ENCODE measurements at places on chromosomes 16 and 17.

DNA sequence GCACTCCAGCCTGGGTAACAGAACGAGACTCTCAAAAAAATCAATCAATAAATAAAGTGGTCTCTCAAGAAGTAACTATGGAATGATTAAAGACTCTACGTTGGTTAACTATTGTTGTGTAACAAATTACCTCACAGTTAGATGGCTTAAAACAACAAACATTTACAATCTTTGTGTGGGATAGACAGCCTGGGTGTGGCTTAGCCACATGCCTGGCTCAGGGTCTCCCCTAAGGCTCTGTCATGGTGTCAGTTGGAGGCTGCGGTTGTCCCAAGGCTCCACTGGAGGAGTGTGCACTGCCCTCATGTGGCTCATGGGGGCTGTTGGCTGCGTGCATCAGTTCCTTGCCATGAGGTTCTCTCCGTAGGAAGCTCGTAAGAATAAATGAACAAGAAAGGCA, 294.5 kb downstream of the SNX29 start:
- no peak for DNase-seq

DNA sequence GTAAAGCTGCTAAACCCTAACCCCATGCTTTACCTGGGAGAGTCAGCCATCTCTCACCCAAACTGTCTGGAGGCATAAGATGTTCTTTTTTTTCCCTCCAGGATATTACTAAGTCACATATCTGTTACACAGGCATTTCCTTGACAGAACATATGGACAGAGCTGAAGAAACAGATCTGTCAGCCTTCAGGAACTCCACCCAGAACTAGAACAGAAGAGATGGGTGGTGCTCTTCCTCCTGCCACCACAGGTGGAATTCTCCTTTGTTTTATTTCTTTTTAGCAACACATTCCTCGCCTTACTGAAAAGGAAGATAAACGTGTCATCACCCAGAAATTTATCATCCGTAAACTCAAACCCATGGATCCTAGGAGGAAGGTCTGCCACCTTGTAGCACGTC, 8.8 kb downstream of the MYCBPAP start:
- DNase-seq: no peak

DNA sequence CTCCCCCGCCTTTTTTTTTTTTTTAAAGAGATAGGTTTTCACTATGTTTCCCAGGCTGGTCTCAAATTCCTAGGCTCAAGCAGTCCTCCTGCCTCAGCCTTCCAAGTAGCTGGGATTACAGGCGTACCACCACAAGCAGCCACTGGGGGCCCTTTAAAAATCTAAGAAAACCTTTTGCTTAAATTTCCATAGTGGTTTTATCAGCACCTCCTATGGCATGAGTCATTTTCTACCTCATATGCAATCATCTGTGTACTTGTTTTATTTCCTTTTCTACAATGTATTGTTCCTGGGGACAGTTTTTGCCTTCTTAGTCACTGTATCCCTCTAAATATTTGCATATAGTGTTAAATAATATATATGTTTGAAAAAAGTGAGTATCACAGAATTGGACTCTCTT, 29.2 kb downstream of the GNA13 start:
- DNase-seq: peak; percentile 37

DNA sequence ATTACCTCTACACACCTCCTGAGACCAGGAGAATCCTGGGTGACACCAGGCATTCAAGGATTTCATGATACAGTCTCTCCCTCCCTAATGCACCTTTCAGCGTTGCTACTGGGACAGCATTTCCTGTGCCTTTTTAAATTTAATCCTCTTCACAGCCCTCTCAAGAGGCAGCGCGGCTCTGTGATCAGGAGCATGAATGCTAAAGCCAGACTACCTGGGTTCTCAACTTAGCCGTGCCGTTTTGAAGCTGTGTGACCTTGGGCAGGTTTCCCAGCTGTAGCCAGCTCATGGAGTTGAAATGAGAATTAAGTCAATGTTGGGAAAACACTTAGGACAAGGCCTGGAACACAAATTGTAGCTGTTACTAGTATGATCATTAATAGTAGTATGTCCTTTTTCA, 191.8 kb downstream of the XYLT1 start:
- DNase-seq: no peak

- no peak for DNase-seq
These were observed 482.7 kb upstream of the EEF2KMT start for GRCh38 chr16:5580296-5580695.

- no peak for DNase-seq
These were observed 54.1 kb downstream of the HLF start for GRCh38 chr17:55318715-55319487.

GRCh38 chr16:85846461-85846860, 47.0 kb downstream of the COX4I1 start:
- no peak for DNase-seq

DNA sequence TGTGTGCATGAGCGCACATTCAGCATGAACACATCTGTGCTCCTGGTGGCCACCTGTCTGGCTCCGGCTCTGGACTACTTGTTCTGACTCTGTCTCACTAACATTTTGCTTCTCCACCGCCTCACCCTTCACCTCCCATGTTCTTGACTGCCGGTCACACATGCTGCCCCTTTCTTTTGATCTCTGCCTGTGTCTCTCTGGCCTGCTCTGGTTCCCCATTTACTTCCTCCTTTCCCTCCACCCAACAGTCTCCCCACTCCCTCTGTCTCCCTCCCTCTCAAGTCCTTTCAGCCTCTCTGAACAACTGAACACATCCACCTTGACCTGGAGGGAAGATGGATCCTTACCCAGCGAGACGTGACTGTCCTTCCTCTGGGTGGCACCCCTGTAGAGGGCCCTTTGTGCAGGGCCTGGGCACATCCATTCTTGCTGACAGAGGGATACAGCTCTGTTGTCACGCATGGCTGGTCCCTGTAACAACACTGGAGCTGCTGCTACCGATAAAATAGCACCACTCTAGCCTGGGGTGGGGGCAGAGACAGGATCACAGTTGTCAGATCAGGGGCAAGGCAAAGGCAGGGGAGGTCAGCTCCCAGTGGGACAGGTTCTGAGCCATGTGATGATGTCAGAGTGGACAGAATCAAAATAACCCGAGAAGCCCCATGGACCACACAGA, 11.0 kb downstream of the ZSCAN32 start:
- DNase-seq: no peak

- DNase-seq: no peak
These were observed 2.5 kb downstream of the CCDC78 start for GRCh38 chr16:723695-724094.

Measured in naive thymus-derived CD4-positive, alpha-beta T cell (primary cell).